Breast epithelium (tissue), 4 donors: ENCODE measurements at places on chromosomes 16 and 17.

DNA sequence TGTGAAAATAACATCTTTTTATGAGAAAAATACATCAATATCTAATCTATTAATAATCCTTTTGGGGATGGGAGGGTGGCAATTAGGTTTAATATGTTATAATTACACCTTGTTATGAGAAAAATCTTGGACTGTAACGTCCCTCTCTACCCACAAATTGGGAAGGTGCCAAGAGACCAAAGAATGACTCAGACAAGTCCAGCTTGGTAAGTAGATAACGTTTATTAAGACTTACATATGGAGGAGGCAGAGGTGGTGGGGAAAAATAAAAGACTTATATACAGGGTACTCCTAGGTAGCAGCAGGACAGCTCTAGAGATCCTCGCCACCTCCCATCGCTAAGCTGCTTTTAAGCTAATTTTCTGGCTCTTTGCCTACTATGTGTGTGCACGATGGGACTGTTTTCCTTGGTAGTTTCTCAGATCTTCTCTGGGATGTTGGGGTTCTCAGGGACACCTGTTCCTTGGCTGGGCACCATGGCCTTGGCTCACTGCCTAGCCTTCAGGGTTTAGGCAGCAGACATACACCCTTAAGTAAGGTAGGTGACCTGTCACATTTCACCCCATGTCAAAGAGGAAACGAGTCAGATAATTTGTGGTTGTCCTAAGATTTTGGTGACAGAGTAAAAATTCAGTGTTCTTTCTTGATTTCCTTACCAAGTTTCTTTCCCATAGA, 31.5 kb downstream of the RBL2 start:
- DNase-seq = no peak

DNA sequence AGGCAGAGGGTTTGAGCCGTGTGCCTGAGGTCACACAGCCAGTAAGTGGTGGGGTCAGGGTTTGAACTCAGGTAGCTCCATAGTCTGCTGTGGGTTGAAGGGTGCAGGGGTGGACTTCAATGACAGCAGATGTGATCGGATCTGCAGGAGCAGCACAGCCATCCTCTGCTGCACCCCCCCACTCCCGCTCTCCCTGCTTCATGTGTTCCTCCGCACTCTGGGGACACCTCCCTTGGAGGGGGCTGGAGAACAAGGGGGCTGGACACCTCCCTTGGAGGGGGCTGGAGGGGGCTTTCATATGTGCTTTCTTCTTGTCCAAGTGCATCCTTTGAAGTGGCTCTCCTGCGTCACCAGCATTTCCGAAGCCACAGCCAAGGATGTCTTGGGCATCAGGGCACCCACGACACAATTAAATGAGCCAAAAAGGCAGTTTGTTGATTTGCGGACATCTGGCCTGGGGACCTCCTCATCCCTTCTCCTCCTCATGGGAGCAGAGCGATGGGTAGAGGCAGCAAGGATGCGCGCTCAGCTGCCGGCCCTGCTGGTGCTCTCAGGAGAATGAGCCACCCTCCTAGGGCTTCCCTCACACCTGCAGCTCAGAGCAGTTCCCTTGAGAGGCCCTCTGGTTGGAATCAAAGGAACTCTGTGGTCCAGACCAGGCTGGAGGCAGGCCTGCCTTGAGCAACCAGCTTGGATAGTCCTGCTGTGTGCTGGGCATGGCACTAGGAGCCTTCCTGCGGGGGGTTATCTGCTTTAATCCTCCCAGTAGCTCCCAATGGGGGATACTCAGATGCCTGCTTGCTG, 26.2 kb downstream of the WSCD1 start:
- no peak for DNase-seq

DNA sequence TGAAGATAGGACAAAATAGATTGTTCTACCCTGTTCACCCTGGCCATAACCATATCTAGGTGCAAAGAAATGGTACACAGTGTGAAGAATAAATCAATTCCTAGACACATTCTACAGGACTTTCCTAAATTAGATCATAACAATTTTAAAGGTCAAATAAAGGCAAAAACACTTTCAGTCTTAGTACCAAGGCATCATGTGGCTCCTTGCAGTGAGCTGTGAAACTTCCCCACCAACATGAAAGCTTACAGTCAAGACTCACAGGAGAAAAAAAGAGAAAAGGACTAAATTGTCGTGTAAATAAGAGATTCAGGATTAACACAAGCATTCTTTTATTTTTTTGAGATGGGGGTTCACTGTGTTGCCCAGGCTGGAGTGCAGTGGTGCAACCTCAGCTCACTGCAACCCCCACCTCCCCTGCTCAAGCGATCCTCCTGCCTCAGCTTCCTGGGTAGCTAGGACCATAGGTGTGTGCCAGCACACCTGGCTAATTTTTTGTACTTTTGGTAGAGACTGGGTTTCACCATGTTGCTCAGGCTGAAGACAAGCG, 14.2 kb downstream of the NSMCE1 start:
- no peak for DNase-seq

DNA sequence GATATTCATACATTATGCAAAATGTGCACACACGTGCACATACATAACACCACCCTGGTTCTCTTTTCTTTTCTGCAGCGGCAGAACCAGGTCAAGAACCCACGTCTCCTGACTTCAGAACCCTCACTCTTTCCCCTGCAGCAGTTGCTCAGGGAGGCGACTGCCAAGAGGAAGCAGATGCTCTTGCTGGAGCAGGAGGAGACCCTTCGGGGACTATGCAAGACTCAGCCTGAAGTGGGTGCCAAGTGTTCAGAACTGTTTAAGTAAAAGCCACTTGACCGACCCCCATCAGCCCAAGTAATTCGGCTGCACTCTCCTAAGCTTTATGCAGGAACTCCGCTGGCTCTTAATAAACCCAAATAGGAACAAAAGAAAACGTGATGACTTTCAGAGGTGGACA, 193.8 kb downstream of the SLC39A11 start:
- DNase-seq = no peak

DNA sequence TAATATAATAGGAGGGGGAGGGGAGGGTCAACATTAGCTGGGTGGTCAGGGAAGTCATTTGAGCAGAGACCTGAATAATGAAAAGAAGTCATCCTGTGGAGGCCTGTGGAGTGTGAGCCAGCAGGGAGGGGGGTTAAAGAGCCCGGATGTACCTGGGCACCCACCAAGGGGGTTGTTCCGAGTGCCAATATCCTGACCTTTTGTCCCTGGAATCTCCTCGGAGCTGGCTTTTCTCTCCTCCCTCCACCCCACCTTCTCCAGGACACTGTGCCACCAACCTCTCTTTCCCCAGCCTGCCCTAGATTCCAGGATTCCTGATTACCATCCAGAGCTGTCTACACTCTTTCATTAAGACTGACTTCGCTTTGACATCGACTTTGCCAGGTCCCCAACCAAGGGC, 6.2 kb downstream of the SHBG start:
- DNase-seq = no peak

DNA sequence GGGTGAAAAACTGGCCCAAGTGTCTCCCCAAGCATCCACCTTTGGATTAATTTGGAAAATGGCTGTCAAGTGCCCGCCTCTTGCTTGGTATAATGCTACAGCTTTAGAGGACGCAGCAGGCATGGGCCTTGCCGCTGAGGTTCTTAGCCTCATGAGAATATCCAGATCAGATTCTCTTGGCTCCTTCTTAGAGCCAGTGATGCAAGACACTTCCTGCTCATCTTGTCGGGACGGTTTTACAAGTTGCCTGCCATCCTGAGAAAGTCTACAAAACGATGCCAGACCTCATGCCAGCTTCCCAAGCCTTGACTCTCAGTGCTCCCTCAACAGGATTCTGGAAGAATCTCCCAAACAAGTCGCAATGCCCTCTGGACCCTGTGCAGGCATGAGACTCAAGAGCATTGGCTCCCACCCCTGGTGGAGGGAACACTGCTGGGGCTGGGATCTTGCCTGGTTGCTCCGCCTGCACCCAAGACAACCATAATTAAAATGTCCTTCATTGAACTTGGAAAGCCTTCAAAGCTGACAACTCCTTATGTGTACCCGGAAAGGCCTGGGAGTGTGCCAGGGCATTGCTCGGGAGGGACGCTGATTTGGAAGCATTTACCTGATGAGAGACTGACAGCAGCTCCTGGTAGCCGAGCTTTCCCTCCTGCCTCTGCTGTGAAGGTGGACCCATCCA, 25.8 kb upstream of the STH start:
- peak; percentile 82 for DNase-seq

DNA sequence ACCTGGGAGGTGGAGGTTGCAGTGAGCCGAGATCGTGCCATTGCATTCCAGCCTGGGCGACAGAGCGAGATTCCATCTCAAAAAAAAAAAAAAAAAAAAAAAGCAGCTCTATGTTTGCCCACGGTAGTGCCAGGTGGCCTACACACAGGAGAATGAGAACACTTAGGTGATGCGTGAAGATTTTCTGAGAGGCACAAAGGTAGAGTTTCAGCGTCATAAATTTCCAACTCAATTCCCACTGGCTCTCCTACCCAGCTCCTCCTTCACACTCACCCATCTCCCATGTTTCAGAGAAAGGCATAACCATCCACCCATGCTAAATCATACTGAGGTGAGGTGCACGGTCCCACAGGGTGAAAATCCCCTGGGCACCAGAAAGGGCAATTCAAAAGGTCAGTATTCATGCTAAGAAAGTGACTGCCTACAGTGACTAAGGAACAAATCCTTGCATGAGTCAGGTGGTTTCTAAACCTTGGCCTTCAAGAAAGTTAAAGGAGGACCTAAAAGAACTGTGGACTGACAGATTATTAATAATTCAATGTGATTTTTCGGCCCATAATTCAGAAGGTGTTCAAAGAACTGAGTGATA, 4.8 kb downstream of the DCAKD start:
- no peak for DNase-seq

DNA sequence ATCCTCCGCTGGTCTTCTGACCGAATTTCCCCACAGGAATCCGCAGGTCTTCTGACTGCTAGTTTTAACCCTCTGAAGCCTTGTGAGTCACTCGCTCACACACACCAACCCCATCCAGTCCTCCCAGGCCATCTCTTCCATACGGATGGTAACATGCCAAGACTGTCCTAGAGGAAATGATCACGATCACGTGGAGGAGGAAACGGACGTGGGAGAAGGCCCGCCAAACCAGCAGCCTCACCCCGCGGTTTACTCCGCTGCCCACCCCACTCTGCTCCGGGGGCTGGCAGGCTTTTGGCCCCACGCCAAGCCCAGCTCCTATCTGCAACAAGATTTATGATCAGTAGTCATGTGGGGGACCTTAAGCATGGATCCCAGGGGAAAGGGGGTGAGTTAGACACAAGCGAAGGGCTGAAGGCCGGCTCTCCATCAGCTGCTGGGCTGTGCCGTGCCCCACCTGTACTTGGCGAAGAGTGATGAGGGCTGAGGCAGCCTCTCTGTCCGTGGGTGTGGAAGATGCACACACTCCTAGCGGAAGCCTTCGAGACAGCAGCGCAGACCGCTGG, 1.5 kb upstream of the FAAP100 start:
- DNase-seq = no peak

- no peak for DNase-seq
Observed at GRCh38 chr16:6932871-6933385, 399.7 kb upstream of the RBFOX1 start.

- no peak for DNase-seq
Observed at GRCh38 chr16:66752379-66752778, 970 bp upstream of the DYNC1LI2 start.

DNA sequence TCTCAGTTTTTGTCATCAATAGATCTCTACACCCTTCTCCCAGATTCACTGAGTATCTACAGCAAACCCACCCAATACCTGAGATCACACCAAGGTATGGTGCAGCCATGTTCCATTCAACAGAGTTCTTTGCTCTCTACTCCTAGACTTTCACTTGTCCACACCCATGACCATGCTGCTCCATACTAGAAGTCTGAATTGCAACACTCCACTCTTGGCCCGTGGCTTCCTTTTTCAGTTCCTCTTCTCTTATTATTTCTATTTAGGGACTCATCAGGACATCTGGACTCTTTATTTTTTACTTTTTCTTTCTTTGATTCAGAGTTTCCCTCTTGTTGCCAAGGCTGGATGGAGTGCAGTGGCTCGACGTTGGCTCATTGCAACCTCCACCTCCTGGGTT, 37.1 kb downstream of the YWHAE start:
- no peak for DNase-seq

DNA sequence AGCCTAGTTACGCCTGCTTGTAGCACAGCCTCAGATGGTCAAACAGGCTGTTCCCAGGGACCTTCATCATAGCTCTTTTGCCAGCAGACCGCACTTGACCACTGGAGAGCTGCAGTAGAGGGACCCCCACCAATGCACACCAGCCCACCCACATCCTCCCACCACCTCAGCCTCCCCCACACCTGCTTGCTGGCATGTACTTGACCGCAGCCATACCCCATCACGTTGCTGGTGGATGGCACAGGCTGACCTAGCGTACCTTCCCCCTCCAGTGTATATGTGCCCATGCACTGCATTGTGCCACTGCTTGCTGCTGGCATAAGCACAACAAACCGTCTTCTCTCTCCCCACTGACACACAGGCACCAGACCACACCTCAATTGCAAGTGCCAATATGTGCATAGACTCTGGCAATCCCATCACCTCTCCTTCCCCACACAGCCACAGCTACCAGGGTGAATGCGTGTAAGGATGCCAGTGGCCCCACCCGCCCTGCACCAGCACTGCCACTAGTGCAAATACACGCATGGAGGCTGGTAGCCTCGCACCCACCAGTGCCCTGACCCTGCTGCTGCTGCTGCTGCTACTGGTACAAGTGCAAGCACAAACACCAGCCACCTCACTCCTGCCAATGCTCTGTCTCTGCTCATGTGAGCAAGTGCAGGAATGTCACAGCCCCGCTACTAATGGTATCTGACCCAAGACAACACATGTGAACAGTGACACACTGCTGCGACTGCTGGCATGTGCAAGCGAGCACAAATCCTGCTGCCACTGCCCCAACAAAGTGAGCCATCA, 1377.6 kb downstream of the CDH11 start:
- DNase-seq = no peak

GRCh38 chr16:69187446-69188235, 677 bp downstream of the SNTB2 start:
- peak; percentile 66 for DNase-seq

DNA sequence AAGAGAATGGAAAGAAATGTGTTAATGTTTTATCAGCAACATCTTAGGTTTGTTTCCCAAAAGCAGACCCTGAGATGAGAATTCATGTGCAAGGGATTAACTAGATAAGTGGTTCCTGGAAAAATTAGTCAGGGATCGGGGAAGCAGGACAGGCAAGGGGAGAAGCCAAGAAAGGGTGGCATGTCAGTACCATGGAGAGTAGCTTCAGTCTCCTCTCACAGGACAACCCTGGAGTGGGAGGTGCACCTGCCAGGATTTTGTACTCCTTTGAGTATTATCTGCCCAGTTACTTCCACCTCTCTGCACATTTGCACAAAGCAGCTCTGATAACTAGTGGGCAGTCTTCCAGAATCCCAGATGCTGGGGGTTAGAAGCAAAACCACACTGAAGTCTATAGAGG, 117.0 kb downstream of the RGS9 start:
- no peak for DNase-seq

GRCh38 chr17:12074346-12074745, 53.7 kb downstream of the MAP2K4 start:
- DNase-seq = no peak

- no peak for DNase-seq
Observed at GRCh38 chr16:82584553-82585152, 42.1 kb upstream of the CDH13 start.
